Frontal cortex (tissue), 4 donors: ENCODE measurements at places on chromosomes 3 and 15. TPM values are rescaled to one million over a fixed set of nuclear protein-coding genes. Genes with fewer than 3 reads are reported as not detected.

Gene PPP4R2
- total RNA-seq, result 137 TPM

Gene CP
- total RNA-seq, result not detected

Gene CTSH
- total RNA-seq, result 4.9 TPM

Gene BHLHE40
- total RNA-seq, result 2.9 TPM

Gene CCR1
- total RNA-seq, result 1.6 TPM

Gene TMF1
- total RNA-seq, result 36.7 TPM

Gene GOLGA8R
- 0.82 TPM for total RNA-seq

Gene TRH
- total RNA-seq, result 4.1 TPM

Gene MGLL
- 31.4 TPM for total RNA-seq

Gene MESP2
- not detected for total RNA-seq

Gene FYCO1
- total RNA-seq, result 1.2 TPM

Gene IL16
- 0.82 TPM for total RNA-seq

DNA sequence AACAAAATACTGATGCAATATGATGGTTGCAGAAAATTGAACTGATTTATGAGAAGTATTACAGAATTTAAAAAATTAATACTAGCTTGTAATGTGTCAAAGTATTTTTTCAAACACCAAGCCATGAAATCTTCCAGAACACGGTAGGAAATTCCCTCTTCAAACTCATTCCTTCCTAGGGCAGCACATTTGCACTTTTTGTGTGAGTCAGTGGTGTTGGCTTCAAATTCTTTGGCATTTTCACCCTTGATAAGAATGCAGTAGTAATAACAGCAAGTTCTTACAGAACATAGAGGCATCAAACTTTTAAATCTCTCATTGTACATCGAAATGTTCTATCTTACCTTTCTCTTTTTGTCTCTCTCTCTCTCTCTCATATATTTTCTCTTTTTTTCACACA lies 191.8 kb downstream of the CGGBP1 start:
- DNase-seq, result no peak

GRCh38 chr3:195559723-195560409 lies 16.7 kb upstream of the PPP1R2 start:
- DNase-seq, result no peak

GRCh38 chr3:140953028-140953960 lies 11.7 kb downstream of the SLC25A36 start:
- DNase-seq, result no peak

DNA sequence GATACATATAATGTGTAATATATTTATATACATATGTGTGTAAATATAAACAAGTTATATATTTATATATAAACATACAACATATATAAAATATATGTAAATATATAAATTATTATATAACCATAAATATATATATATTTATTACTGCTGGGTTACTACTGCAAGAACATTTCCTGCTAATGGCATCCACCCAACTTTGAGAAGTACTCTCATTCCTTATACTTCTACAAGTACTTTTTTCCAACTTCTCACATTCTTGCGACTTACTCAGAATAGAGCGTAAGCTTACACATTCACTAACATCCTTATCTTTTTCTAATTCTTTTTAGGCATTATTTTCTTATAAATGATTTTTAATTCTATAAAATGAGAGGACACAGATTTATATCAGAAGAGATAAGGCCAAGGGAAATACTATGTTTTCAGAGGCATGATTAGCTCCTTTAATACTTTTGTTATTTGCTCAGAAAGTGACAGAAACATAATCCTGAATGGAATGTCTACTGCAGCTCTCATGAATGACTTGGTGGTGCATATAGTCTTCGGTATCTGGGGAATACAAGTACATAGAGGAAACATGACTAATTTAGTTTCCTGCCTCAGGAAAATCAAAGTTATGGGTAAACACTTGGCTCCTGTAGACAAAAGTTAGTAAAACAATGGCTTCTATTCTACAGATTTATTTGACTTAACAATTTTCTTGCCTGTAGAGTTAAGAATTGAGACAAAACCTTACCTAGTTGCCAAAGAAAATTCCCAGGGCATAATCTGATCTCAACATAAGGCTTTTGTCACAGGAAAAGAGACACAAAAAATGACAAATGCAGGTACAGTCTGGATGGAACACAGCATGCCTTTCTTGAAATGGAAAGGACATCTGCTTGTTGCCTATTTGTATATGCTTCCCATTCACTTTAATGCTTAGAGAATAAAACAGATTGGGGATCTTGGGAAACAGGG lies 453.9 kb downstream of the SQOR start:
- DNase-seq, result no peak

DNA sequence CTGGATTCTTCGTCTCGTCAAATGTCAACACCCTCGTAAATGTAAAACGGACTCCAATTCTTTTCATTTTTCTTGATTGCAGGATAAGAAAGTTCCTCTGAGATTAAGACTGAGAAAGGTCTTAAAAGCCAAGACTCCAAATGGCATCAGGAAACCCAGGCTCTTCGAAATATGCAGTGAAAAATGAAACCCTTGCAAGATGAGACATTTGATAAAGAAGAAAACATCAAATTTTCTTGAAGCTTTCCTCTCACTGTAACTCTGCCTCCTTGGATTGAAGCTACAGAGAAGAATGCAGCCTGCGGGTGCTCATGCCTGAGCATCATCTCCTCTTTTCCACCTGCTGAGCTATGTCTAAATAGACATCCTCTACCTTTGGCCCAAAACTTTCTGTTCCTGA lies 342.4 kb upstream of the THBS1 start:
- no peak for DNase-seq

DNA sequence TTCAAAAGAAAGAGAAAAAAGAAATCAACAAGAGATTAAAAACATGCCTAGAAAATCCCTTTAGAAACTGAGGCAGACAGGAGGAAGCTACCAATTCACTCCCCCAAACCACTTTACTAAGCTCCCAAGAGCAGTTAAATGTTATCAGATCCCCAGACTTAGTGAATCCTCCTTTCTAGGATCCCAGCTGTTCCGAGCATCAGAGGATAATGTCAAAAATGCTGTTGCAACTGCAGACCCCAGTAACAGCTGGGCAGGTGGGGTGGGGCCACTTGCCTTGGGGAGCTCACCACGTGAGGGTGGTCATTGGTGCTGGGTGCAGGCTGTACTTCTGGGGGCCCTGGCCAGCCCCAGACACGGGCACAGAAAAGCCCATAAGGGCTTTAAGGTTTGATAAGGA lies 9.1 kb downstream of the POMGNT2 start:
- no peak for DNase-seq

DNA sequence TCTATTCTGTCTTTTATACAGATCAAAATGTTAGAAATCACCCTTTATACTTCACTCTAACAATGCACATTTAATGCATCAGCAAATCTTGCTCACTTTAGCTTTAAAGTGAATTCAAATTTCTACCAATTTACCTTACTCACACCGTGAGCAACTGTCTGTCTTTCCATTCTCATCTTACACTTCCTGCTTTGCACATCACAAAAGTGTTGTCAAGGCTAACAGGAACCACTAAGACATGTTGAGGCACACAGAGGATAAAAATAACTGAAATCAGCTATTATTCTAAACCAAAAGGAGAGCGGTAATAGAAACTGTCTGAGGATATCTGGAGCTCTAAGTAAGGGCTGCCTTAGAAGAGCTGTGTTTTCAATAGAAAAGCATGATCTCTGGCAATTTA lies 519.9 kb downstream of the ZBBX start:
- DNase-seq, result no peak

DNA sequence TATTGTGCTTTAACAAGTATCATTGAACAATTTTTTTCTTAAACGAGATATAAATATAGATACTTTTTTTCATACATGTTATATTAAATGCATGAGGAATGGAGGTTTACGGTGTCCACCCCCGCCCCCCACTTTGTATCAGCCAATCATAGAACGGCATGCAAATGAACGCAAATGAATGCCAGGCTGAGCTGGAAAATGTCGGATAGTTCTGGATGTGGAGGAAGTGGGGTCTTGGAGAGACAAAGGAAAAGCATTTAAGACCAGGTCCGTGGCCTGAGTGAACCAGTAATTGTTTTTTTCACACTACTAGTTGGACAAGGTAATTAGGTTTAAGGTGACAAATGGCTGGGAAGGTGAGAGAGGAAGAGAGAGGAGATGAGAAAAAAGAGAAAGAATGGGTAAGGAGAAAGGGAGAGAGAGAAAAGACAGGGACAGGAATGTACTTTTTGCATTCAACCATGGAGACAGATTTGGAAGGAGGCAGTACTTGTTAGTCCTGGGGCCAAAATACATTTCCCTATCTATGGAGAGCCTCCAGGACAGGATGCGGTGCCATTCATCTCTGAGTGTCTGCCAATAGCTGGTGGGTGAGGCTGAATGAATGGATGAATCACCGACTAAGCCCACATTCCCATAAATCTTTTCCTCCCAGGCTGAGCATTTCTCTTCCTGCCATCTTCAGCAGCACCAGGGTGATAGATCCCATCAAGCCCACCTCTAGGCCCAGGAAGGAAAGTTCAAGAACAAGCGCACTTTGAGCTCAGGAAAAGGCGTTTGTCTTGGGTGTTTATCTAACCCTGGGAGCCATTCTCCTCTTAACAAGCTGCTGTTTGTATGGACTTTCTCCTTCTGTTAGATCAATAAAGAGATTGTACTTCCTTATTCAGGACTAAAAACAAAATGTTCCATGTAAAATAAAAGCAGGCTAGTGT lies 1.4 kb upstream of the RAD18 start:
- DNase-seq, result no peak

DNA sequence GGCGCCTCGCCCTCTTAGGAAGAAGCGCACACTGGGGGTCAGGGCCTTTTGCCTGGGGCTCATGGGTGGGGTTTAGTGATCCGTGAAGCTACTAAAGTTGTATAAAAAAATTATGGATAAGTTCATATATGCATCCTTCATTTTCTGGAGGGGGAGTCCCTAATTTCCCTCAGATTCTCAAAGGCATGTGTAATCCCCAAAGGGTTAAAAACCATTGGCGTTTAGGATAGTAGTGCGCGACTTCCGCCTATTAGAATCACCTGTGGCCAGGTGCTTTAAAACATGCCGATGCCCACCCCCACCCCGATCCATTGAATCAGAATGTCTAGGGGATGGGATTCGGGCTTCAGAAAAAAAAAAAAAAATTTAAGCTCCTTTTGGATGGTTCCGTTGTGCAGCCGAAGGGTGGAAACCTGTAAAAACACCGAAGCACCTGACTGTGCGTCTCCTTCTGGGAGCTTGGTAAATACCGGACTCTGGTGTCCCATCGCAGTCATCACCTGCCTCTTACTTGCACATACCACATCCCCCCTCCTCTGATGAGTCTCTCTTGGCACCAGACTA lies 570 bp downstream of the APH1B start:
- DNase-seq, result no peak

DNA sequence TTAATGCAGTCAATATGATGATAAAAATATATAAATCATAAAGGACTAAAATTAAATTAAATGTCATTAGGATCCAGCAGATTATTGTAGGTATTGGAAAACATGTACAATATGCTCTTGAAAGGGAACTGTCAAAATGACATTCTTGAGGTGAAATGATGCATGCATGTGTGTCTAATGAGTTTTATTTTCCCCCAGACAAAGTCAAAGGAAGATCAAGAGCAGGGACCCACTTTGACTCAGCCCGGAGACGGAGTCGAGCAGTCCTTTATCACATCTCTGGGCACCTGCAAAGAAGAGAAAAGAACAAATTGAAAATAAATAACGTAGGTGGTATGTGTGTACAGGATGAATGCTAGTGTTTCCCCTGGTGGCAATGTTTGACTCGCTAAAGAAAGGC lies 194.1 kb downstream of the KCNH8 start:
- DNase-seq, result no peak

GRCh38 chr3:23981136-23981535 lies 36.0 kb downstream of the NR1D2 start:
- no peak for DNase-seq

- DNase-seq, result no peak
These were observed 87.1 kb upstream of the PLSCR5 start for GRCh38 chr3:146692254-146692653.

- DNase-seq, result no peak
These were observed 570.0 kb upstream of the NR2F2 start for GRCh38 chr15:95760508-95760907.

GRCh38 chr15:82108489-82109078 lies 62.8 kb upstream of the MEX3B start:
- DNase-seq, result no peak

GRCh38 chr3:176032043-176032442 lies 1165.2 kb downstream of the TBL1XR1 start:
- no peak for DNase-seq
